ENCODE measurements at places on chromosomes 6 and 20. TPM values are rescaled to one million over a fixed set of nuclear protein-coding genes. Genes with fewer than 3 reads are reported as not detected.

The CAP2 gene
- 8.9 TPM for total RNA-seq

GRCh38 chr6:167467282-167467681, 142.4 kb downstream of the TTLL2 start:
- H3K27me3 ChIP-seq = no peaks in the 10 kb centered on the region
- no peak for DNase-seq
- H3K4me1 ChIP-seq = peaks cover under 1% of the 10 kb centered on the region

- no peak overlapping the region for H3K4me3 ChIP-seq
- no peaks in the 10 kb centered on the region for H3K4me1 ChIP-seq
- no peaks in the 10 kb centered on the region for H3K27me3 ChIP-seq
- no peaks in the 10 kb centered on the region for H3K36me3 ChIP-seq
- H3K27ac ChIP-seq = no peak overlapping the region
Observed at GRCh38 chr6:111862314-111862713, 10.9 kb downstream of the FYN start.

GRCh38 chr6:157599191-157599590, 218.2 kb downstream of the ZDHHC14 start:
- peaks cover 12% of the 10 kb centered on the region for H3K4me1 ChIP-seq
- H3K27me3 ChIP-seq = no peaks in the 10 kb centered on the region
- H3K27ac ChIP-seq = no peak overlapping the region
- no peaks in the 10 kb centered on the region for H3K36me3 ChIP-seq
- no peak for DNase-seq

GRCh38 chr6:27888566-27888965, 23.6 kb downstream of the OR2B2 start:
- no peaks in the 10 kb centered on the region for H3K4me1 ChIP-seq
- no peak overlapping the region for H3K4me3 ChIP-seq
- H3K27ac ChIP-seq = no peak overlapping the region
- no peak for DNase-seq
- no peaks in the 10 kb centered on the region for H3K27me3 ChIP-seq

- H3K4me3 ChIP-seq = no peak overlapping the region
- H3K27me3 ChIP-seq = no peaks in the 10 kb centered on the region
- DNase-seq = no peak
Observed at GRCh38 chr6:9499709-9500108, 915.2 kb downstream of the TFAP2A start.

- DNase-seq = no peak
- no peak overlapping the region for H3K4me3 ChIP-seq
- H3K36me3 ChIP-seq = no peaks in the 10 kb centered on the region
- H3K4me1 ChIP-seq = no peaks in the 10 kb centered on the region
Observed at GRCh38 chr6:34213772-34214171, 22.9 kb upstream of the HMGA1 start.

GRCh38 chr6:107763946-107764345, 60.2 kb downstream of the SCML4 start:
- no peak overlapping the region for H3K4me3 ChIP-seq
- H3K36me3 ChIP-seq = no peaks in the 10 kb centered on the region
- no peak for DNase-seq

All from Caco-2 (cell line).